Globus pallidus (tissue), 1 donor: ENCODE measurements at places on chromosomes 16 and 17.

DNA sequence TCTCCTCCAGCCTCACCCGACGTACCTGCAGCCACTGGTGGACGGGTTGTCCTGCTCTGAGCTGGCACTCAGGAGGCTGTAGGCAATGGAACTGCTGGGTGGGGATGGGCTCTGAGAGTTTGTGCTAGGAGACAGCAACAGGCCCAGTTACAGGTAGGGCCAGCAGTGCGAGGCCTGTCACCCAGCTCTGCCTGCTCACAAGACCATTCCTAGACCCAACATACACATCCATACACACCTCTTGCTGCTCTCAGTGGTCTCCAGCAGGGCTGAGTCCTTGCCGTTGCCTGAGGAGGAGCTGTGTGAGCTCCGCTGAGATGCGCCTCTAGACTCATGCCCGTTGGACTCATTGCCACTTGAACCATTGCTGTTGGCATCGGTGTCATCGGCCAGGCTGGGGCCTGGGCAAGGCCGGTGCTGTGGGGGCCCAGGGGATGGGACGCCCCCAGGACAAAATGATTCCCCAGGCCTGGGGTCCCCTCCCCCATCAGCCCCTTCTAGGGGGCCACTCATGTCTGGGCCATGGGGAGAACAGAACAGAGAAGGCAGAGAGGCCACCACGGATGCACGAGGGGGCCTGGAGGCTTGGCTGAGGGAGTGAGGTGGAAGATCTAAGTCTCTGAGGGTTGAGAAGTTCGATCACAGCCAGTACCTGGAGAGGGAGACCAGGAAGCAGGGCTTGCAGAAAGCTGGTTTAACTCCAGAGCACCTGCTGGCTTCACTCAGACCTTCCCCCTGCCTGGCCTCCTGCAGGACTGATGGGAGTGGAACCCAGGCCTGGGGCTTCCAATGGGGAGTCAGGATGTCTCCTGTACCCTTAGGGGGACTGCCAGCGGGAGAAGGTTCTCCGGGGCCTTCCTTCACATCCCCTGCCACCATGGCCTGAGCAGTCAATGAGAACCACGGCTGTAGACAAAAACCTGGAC lies 1.7 kb downstream of the PER1 start:
- no peak for DNase-seq

GRCh38 chr17:50110591-50111349 lies 15.6 kb downstream of the PDK2 start:
- no peak for DNase-seq

- peak; percentile 92 for DNase-seq
These were observed 23.3 kb upstream of the CDRT4 start for GRCh38 chr17:15490634-15491261.

GRCh38 chr17:12037970-12038369 lies 17.3 kb downstream of the MAP2K4 start:
- no peak for DNase-seq

- no peak for DNase-seq
These were observed 125.1 kb downstream of the NPIPB5 start for GRCh38 chr16:22635801-22636200.

DNA sequence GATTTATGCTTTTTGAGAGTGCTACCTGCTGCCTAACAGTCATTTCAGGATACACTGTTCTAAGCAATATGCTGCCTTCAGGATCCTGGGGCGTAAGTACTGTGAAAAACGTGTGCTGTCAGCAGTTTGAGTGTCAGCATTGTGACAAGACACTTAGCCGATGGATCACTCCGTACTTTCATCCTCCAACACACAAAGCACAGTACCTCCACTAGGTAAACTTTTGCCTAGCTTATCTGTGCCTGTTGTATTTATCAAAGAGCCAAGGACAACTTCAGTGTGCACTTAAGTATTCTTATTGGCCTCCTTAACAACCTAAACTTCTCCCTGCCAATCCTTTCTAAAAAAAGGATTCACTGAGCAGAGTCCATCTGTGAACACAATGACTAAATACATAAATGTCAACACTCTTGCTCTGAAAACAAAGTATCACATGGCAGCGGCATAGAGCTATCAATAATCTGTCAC lies 33.8 kb upstream of the PHLPP2 start:
- no peak for DNase-seq

DNA sequence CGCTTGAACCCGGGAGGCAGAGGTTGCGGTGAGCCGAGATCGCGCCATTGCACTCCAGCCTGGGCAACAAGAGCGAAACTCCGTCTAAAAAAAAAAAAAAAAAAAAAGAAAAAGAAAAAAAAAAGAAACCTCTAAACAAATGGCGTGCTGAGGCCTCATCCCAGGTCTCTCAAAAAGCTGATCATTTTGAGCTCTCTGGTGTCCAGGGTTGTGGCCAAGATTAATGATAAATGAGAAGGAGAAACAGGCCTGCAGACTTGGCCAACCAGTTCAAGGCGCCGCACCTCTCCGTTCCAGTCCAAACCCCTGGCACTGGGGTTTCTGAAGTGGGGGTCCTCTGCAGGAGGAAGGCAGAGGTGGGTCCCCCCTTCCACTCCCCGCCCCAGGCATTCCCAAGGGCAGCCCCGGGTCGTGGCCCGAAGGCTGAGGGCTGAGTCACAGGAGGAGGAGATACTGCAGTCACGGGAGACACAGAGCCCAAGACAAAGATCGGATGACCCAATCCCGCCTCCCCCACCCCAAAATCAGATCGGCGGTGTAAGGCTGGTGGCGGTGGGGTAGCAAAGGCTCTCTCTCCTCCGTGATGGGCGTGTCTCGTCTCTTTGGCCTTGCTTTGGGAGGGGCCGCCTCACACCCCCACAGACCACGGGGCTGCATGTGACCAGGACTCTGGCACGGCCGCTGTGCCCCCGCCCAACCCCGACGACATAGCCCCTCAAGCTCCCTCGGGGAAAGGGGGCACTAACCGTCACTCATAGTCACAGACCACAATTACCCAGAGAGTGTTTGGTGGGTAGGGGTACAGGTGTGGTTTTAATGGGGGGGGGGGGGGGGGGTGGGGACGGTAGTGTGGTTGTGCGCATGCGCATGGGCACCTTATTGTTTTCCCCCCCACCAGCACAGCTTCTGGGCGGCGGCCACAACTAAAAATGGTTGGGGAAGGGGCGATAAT lies 1.1 kb downstream of the VAT1 start:
- DNase-seq: no peak

DNA sequence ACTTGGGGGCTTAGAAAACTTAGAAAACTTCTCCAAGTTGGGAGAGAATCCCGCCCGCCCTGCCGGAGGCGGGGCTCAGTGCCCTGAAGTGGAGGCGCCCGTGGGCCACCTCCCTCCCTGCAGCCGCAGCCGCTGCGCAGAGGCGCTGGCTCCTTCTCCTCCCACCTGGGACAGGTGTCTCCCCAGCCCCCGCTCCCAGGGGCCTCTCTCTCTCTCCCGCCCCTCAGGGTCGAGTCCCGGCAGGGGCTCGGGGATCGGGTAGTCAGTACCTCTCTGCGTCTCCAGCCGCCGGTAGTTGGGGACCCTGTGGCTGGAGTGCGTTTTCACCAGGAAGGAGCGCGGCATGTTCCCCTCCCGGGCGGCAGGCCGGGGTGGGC lies 257 bp downstream of the SNAI3 start:
- DNase-seq: no peak

- DNase-seq: no peak
These were observed 239.6 kb downstream of the CDH11 start for GRCh38 chr16:64882078-64882784.

DNA sequence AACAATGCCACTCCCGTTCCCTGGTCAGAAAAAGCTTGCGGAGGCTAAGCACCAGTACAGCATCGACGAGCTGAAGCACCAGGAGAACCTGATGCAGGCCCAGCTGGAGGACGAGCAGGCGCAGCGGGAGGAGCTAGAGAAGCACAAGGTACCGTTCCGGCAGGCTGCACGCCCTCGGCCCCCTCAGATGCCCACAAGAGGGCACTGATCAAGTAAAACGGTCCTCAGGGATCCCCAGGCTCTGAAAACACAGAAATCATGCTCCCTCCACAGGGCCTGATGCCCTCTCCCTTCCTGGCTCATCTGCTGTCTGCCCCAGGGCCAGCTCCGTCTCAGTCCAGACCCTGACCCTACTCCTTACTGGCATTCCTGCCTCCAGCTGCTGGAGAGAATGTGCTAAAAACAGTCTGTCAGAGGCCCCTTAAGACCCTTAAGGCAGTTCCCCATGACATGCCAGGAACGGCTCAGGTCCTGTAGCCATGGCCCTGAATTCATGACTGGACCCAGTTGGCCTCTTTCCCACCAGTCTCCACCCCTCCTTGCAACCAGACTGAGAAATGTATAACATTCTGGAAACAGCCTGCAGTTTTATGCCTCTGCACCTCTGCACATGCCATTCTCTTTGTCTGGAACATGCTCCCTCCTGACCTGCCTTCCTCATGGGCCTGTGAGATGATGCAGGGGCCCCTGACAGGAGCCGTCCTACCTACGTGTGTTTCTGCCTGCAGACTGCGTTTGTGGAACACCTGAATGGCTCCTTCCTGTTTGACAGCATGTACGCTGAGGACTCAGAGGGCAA lies 21.8 kb downstream of the DRC3 start:
- no peak for DNase-seq

DNA sequence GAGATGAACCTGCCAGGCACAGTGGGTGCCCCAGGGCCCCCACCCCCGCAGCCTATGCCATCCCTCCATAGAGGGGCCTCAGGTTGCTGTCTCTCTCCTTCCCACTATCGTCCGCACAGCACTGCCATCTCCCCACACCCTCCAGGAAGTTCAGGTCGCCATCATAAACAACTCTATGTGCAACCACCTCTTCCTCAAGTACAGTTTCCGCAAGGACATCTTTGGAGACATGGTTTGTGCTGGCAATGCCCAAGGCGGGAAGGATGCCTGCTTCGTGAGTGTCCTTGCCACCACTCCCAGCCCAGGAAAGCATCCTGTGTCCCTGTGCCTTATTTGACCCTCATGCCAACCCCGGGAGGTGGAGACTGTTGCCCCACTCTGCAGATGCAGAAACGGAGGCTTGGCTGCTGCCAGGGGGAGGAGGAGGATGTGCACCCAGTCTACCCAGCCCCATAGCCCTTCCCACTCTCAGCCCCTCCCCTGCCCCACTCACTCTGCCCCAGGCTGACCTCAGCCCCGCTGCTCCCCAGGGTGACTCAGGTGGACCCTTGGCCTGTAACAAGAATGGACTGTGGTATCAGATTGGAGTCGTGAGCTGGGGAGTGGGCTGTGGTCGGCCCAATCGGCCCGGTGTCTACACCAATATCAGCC lies 3.9 kb downstream of the PRSS21 start:
- no peak for DNase-seq

GRCh38 chr16:49773534-49774475 lies 82.1 kb downstream of the ZNF423 start:
- DNase-seq: no peak

DNA sequence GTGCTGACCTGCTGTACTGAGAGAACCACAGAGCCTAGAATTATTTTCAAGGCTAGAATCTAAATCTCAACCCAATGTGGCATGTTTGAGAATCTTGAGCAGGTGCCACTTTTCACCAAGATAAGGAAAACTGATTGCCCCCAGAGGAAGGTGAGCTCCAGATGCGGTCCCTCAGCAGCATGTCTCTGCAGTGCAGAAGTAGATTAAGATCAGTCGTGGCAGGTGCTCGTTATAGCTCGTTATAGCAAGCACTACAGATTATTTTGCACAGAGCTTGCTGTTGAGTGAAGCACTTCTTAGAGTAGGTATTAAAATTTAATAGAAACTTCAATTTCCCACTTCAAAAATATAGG lies 176.0 kb downstream of the AATF start:
- DNase-seq: no peak

- DNase-seq: no peak
These were observed 439.5 kb downstream of the WWOX start for GRCh38 chr16:78538919-78539318.

- peak; percentile 74 for DNase-seq
These were observed at the start of gene SMURF2 for GRCh38 chr17:64661976-64662773. Gene SMURF2, minus strand, starts transcription at chr17:64662307. Its CDS starts 427 bp downstream, at chr17:64661880.

DNA sequence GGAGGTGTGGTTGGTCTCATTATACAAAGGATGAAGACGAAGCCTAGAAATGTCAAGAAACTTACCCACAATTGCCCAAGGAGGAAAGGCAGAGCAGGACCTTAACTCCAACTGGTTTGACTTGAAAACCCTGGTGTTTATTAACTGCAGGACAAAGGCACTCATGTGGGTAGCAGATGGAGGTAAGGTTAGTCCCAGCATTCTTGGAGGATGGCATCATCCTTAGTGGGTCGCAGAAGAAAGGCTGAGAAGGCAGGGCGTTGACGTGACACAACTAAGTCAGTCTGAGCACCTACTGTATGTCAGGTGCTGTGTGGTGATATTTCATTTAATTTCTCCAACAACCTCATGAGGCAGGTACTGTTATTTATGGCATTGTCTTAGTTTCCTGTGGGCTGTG lies 101.3 kb downstream of the HAPSTR1 start:
- DNase-seq: no peak

- no peak for DNase-seq
These were observed 70.0 kb downstream of the C16orf78 start for GRCh38 chr16:49443576-49443975.

GRCh38 chr17:55601874-55602364 lies 90.7 kb upstream of the SMIM36 start:
- no peak for DNase-seq

DNA sequence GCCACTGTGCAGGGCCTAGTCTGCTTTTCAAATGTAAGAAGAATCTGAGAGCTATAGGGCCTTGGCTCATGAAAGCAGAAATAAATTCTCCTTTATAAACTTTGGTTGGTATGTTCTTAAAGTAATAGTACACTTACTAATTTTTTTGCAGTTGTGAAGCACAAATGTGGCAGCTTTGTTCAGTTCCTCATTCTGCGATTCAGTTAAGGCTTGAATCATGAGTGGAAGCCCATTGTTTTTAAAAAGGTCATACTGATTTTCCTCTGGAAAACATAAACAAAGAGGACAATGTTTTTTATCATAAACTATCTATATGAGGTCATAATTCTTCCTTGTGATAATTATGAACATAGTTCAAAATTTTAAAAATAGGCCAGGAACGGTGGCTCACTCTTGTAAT lies 23.6 kb upstream of the DYNC1LI2 start:
- no peak for DNase-seq

- DNase-seq: no peak
These were observed 14.8 kb downstream of the TEKT5 start for GRCh38 chr16:10679921-10680320.

GRCh38 chr17:3512505-3513171 lies 36.8 kb downstream of the ASPA start:
- DNase-seq: peak; percentile 95

- no peak for DNase-seq
These were observed 11.9 kb downstream of the LGALS3BP start for GRCh38 chr17:78967782-78968362.
